ENCODE measurements at places on chromosomes 16 and 17.

DNA sequence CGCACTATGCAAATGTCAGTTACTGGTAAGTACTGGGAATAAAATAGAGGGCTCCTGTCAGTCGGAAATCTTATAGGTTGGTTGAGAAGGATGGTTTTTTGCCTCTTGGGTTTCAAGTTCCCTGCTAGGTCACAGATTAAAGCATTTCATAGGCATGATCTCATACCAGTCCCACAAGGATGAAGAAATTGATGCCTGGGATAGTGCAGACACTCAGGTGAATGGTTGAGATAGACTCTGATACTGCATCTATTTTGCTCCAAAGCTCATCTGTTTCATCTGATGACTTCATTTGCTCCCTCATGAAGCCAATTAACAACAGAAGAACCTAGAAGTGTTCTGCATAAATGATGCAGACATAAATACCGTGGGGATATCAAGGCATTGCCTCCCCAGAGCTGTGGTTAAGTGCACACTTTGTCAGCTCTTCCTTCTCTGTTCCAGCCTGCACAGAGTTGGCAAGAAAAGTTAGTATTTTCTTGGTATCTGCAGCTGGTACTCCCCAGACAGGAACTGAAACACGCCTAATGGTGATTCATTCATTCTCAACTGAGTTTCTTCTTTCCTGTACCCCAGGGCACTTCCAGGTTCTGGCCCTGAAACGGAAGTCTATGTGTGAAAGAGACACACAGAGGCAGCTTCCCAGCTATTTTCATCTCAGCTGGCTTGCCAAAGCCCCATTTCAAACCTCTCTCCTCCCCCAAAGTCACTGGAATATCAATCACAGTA lies 418.3 kb upstream of the SALL1 start:
- peak; percentile 51 for DNase-seq

DNA sequence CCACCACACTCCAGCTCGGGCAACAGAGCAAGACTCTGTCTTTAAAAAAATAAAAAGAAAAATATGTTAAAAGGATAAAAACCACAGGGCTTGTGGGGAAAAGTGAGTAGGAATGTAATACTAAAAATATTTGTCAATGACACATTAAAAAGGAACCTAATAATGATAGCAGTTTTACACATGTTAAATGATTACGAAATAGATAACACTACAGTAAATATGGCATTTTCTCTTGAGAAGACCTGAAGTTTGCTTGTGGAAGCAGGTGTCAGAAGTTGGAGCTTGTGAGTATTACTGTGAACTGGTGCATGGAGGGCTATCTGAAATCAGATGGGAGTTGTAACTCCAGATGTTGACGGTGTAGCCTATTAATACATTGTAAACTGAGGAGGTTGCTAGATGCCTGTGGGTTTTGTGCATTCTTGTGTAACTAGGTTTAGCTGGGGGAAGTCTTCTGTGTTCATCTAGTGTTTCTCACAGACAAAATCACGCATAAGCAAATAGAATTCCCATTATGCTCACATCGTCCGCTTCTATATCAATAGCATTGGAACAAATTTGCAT lies 44.2 kb upstream of the CLEC18A start:
- peak; percentile 53 for DNase-seq

DNA sequence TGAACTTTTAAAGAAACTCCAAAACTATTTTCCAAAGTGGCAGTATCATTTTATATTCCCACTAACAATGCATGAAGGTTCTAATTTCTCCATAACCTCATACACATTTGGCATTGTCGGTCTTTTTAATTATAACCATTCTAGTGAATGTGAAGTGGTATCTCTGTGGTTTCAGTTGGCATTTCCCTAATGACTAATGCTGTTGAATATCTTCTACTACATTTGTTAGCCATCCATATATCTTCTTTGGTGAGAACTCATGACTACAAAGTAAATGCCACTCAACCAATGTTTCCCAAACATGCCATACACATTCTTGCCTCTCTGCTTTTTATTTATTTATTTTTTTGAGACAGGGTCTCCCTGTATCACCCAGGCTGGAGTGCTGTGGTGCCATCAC lies 31.7 kb upstream of the TAOK1 start:
- DNase-seq, result no peak

- DNase-seq, result no peak
These were observed 303.1 kb downstream of the C16orf95 start for GRCh38 chr16:87014112-87014511.

GRCh38 chr17:77891602-77892001 lies 66.9 kb upstream of the TNRC6C start:
- DNase-seq, result no peak

- DNase-seq, result no peak
These were observed 1.6 kb upstream of the DHRS11 start for GRCh38 chr17:36590082-36590481.

DNA sequence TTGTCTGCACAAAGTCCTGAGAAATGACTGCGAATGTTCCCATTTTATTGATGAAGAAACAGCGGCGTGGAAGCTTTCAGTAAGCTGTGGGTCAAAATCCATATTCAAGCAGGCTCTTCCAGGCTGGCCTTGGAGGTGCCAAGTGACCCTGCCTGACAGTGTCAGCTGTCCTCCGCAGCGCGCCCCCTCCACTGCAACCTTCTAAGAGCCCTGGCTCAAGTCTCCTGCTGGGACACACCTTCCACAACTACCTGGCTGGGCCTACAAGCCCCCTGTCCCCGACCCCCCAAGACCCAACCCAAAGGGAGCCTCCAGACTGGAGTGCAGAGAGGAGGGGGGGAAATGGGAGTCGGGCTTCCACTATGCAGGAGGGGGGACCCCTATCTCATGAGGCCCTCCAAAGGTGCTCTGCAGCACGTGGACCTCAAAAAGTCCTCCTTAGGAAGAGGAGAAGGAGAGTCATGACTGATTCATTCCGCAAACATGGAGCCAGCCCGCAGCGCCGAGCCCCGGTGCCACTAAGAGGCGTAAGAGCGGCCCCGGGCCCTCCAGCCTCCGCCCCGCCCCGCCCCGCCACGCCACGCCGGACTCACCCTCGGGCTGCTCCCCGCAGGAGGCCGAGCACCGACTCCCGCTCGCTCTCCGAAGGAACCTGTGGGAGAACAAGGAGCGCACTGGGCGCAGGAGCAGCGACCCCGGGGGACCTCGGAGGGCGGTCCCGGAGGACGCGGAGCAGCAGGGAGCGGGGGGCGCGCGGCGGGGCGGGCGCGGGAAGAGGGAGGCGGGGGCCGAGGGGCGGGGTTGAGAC lies 574 bp downstream of the MPP3 start:
- DNase-seq, result peak; percentile 88

- peak; percentile 15 for DNase-seq
These were observed 817 bp downstream of the NDUFAF8 start for GRCh38 chr17:81239714-81240555.

- peak; percentile 61 for DNase-seq
These were observed 6.7 kb downstream of the CAMTA2 start for GRCh38 chr17:4980644-4981216.

- peak; percentile 57 for DNase-seq
These were observed 42.5 kb downstream of the ST3GAL2 start for GRCh38 chr16:70396246-70396904.

DNA sequence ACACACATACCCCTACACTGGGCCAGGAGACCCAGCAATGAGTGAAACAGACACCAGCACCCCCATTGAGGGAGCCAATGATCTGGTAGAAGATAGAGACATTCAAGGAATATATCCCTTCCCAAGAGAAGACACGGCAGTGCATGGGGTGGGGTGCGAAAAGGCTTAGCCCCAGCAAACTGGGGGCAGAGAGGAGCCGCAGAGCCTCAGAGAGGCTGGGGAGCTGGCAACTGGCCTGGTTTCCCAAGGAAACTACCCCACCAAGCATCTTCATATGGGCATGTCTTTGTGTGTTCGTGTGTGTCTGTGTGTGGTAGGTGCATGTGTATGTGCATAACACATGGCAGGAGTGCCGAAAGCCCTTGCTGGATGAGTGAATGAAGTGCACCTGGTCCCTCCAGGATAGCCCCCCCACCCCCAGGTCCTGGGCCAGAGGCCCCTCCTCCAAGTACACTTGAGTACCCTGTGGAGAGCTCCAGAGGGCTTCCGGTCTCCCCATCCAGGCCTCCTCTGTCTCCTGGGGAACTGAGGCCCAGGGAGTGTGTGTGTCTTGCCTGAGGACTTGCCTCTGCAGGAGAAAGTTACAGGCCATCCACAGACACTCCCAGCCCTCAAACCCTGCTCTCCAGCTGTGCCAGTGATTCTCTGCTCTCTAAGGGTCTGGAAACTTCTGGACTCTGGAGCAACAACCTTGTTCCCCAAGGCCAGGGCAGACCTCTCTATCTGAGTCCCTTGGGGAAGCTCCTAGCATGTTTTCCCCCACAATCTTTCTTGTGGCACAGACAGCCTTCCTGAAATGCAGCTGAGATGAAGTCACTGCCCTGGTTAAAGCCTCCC lies 15.9 kb downstream of the TBX2 start:
- no peak for DNase-seq

DNA sequence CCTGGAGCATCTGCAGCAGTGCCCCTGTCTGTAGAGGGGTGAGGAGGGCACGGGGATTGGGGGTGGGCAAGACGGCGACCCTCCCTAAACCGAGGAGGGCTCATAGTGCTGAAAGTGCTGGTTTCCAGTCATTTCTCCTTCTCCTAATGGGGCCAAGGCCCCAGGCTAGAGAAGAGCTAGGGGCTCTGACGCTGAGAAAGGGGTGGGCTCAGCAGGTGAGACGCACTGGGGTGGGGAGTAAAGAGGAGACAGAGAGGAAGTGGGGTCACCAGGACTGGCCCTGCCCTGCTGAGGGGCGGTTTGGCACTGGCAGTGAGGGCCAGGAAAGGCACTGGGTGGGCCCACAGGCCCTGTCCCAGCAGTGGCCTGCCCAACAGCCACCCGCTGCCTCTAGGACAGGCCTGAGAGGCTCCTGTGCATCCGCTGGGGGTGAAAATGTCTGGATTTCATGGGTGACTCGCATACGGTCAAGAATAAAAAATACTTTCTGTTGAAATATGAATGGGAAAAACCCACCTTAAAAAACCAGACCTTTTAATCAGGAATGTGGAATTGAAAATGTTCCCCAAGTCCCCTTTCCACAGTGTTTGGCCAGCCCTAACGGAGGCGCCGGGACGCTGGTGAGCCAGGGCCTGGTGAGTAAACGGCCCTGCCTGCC lies 122.4 kb upstream of the SMURF2 start:
- DNase-seq, result no peak

- DNase-seq, result peak; percentile 57
These were observed 26.0 kb downstream of the SNX29 start for GRCh38 chr16:12002447-12003006.

- no peak for DNase-seq
These were observed 72.0 kb upstream of the TOX3 start for GRCh38 chr16:52618753-52619497.

DNA sequence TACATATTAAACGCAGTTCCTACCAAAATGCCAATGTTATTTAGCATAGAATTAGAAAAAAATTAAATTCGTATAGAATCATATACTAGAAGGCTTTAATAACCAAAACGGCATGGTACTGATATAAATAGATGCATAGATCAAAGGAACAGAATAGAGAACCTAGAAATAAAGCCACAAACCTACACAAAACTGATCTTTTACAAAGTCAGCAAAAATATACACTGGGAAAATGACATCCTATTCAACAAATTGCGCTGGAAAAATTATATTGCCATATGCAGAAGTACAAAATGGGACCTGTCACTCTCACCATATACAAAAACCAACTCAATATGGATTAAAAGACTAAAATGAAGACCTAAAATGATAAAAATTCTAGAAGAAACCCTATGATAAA lies 1882.6 kb downstream of the TP53TG3F start:
- no peak for DNase-seq

DNA sequence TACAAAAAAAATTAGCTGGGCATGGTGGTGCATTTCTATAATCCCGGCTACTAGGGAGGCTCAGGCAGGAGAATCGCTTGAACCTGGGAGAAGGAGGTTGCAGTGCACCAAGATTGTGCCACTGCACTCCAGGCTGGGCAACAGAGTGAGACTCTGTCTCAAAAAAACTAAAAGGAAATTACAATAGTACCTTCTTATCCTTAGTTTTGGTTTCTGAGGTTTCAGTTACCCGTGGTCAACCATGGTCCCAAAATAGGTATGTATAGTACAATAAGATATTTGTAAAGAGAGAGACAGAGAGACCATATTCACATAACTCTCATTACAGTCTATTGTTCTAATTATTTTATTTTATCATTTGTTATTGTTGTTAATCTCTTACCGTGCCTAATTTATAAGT lies 24.3 kb upstream of the MYH10 start:
- DNase-seq, result no peak

- DNase-seq, result no peak
These were observed 100.8 kb downstream of the SDR42E1 start for GRCh38 chr16:81910366-81910885.

- DNase-seq, result no peak
These were observed 3.0 kb downstream of the SOX9 start for GRCh38 chr17:72123530-72124437.

DNA sequence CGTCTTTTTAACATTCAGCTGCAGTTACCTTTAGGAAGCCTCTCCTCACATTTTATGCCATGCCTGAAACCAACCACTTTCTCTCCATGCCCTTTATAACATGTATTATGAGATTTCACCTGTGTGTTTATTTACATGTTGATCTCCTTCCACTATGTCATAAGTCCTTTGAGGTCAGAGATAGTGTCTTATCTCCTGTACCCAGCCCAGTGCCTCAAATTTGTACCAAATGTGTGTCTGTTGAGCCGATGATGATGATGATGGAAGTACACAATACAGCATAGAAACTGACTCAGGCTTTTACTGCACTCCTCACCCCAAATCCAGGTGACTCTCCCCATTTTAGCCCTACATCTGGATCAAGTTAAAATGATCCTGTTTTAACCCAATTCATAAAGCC lies 179.5 kb upstream of the CACNG5 start:
- no peak for DNase-seq

- DNase-seq, result no peak
These were observed 11.7 kb downstream of the COX11 start for GRCh38 chr17:54956791-54957190.

DNA sequence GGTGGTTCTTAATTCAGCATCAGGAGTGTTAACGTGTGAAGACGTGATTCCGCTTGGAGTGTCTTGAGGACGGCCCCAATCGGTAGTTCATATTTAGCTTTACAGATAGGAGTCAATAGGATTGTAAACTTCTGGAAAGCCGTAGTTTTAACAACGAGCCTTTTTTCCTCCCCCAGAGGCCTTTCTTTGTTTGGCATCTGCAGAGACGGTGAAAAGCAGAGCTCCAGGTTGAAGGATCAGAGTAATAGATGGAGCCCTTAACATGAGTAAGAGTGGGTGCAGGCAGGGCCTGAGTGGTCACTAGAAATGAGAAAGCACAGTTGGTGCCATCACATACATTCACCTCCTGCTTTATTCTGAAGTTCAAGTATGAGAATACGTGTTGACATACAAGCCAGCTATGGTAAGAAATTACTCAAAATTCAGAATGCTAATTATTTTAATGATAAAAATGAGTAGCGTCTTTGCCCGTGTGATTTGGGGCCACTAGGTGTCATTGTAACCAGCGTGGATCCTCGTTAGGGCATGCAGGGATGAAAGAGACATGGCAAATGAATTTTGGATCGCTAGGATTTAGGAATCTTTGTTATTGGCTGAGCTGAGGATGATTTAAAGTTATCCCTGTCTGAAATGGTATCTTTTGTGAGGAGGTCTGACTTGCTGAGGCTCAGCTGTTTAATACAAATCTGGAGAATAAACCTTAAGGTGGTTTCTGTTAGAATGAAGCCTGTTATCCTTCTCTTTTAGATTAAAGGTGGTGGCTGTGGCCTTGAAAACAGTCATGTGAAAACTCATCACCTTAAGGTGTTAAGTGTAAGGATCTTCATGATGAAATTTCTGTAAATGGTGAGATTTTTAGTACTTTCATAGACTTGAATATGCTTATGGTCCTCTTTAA lies 18.6 kb downstream of the PRCD start:
- DNase-seq, result no peak
